Hematopoietic multipotent progenitor cell (in vitro differentiated cells): ENCODE measurements at places on chromosomes 12 and 14. TPM values are rescaled to one million over a fixed set of nuclear protein-coding genes. Genes with fewer than 3 reads are reported as not detected.

GRCh38 chr14:88835661-88836060, 11.2 kb downstream of the TTC8 start:
- DNase-seq, result no peak

GRCh38 chr12:10705655-10706054, 17.5 kb downstream of the YBX3 start:
- no peak for DNase-seq

- DNase-seq, result no peak
Measured at GRCh38 chr12:75505706-75506312, 5.6 kb downstream of the KRR1 start.

Gene ATN1
- total RNA-seq, result 25.0 TPM

DNA sequence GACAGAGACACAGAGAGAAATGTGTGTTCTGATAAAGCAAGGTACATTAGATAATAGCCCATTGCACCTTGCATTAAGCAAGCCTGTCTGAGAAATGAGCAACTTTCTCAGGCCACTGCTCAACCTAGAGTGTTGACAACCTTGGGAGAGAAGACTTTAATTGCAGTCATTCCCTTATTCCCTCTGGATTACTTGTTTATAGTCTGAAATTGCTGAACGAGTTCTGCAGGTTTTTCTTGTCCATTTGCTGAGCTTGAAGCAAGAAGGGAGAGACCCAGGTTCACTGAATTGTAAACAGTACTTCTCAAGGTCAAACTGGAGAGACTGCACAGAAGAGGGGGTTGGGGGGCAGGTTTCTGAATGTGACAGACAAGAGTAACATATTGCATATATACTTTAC, 159.4 kb upstream of the PLEKHG7 start:
- no peak for DNase-seq

- no peak for DNase-seq
Measured at GRCh38 chr14:55684956-55685584, 105.1 kb downstream of the KTN1 start.

Gene EIF2S3B
- total RNA-seq, result 10.2 TPM
